ENCODE measurements at places on chromosomes 12 and 14.
A peak's percentile ranks its signal among the peaks of the same experiment; 100 is the strongest.

GRCh38 chr12:126147321-126147720 lies 1082.1 kb downstream of the AACS start:
- DNase-seq, result no peak

DNA sequence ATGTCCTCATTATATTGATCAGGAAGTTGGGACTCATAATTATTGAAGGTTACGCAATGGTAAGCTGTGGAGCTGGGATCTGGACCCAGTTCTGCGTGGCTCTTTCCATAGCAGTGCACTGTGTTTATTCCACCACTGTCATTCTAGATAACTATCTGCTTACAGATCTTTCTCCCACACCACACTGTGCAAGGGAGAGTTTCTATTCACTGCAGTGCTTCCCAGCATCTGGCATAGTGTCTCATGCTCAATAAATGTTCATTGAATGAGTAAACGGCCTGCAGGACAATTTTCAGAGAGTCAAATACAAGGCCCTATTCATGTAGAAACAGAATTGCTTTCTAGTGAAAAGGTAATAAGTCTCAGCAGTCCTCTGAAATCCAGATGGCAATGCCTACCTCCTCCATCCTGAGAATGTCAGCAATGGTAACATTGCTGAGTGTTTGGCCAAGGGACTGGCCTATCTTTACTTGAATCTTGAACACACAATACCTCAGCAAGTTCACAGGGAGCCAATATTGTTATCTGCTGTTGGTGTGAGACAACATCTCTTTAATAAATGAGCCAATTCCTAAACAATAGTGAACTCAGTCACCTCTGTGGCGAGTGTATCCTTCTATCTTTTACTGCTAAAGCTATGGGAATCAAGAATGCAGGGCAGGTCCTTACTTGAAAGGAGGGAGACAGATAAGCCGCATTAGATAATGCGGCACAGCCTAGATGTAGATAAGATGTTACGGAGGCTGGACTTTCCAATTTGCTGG lies 332.4 kb upstream of the PRICKLE1 start:
- DNase-seq, result peak; percentile 77

- no peak for DNase-seq
Observed at GRCh38 chr14:99725774-99726537, 41.9 kb downstream of the CYP46A1 start.

DNA sequence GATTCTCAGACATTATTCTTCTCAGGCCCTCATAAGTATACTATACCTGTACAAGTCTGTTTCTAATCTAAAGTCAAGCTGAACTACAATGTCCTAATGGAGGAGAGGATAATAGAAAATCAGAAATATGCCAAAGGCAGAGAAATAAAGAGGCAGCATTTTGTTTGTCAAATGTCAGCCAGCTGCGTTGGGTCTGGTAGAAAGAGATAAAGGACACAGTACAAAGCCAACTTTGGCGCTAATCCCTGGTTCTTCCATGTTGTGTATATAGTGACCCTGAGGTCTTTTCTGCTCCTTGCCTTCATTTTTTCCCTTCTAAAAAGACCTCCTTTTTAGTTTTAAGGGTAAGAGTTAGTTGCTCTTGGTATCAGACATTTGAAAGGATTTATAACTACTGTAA lies 103.1 kb downstream of the PRICKLE1 start:
- no peak for DNase-seq

GRCh38 chr12:107236824-107237511 lies 143.6 kb upstream of the CRY1 start:
- peak; percentile 54 for DNase-seq

DNA sequence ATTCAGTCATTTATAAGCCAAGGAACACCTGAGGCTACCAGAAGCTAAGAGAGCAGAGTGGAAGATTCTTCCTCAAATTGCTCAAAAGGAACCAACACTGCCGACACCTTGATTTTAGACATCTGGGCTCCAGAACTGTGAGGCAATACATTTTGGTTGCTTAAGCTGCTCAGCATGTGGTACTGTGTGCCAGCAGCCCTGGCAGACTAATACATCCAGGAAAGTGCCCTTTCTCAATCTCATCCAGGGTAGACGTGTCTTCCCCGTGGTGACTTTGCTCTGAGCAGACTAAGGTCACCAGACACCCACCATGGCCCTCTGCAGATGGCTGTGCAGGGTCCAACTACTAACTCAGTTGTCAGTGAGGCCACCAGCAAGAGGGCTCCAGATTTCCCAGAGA lies 122.8 kb downstream of the VRK1 start:
- no peak for DNase-seq

DNA sequence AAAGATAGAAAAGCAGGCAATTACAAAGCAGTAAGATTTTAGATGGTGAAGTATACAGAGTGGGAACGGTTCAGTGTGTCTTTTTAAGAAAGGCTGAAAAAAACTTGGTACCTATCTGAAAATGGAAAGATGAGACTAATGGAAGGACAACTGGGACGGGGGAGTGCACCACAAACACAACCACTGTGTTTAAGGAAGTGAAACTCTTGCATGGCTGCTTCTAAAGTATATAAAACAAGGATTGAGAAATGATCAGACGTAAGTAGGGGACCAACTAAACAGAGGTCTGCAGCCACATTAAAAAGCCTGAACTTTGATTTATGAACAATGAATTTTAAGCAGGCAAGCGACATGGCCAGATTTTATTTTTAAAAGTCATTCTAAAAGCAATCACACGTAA lies 328.6 kb downstream of the MDGA2 start:
- DNase-seq, result no peak

DNA sequence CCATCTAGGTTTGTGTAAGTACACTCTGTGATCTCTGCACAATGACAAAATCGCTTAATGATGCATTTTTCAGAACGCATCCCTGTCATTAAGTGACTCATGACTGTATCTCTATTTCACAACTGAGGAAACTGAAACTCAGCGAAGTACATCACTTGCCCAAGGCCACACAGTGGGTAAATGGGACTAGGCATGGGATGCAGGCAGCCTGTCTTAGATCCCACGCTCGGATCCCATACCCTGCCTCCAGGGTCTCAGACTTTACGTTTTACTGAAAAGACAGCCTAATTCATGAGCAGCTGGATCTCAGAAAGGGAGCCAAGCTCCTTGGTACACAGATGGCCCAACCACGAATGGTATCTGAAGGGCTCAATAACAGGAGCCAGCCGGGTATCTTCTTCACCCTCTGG lies 2.4 kb upstream of the MLEC start:
- peak; percentile 26 for DNase-seq

DNA sequence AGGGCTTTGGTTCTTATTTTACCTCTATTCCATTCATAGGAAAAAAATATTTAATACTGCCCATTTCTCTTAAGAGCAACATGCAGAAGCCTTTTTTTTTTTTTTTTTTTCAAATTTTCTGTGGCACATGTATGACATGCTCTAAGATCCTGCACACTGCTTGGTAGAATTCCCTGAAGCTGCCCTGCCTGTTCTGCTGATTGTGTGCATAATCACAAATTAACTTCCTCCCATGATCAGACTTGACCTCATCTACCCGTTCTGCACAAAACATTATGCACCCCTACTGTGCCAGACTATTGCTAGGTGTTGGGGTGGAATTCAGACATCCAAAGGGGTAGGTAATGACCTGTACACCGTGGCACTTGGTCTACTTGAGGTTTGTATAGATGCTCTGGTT lies 22.2 kb downstream of the SUDS3 start:
- DNase-seq, result no peak

GRCh38 chr12:114293571-114294302 lies 112.2 kb downstream of the TBX5 start:
- no peak for DNase-seq

- DNase-seq, result peak; percentile 41
Observed at GRCh38 chr12:100128512-100128908, 14.2 kb downstream of the BLTP3B start.

GRCh38 chr12:3055026-3055703 lies 22.0 kb upstream of the TSPAN9 start:
- no peak for DNase-seq

DNA sequence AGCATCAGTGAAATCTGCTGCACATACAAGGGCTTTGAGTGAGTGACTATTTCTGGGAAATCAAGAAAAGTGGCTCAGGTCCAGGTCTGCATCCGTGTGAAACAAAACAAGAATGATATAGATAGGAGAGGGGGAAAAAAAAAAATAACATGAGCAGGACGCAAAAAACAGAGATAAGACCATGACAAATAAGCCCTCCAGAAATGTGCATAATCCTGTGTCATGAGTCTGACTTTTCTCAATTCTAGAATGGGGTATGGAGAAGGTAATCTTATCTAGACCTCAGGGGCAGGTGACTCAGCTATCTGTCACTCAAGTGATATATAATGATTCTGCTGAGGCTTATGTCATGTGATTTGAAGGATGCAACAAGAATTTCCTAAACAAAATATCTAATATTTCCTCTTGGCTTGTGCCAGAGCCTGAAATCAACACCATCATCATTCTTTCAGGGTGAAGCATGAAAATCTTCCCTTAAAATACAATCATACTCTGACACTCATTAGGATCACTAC lies 250.0 kb downstream of the PHLDA1 start:
- peak; percentile 81 for DNase-seq

DNA sequence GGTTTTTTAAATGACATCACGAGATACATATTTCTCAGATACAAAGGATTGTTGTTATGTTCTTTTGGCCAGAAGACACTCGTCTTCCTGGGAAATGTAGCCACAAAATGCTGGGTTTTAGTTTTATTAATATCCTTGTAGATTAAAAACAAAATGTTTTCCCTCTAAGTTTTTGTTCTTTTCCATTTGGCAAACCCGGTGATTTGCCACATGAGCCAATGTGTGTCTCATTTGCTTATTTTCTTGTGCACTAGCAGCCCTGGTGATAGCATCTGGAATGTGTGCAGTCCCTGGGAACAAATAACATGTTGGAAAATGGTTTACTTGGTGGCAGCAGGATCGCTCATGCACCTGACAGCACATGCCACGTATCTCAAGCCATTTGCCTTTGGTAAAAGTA lies 61.0 kb downstream of the HMGA2 start:
- peak; percentile 35 for DNase-seq

GRCh38 chr12:6198985-6199530 lies 1.1 kb upstream of the CD9 start:
- DNase-seq, result no peak

DNA sequence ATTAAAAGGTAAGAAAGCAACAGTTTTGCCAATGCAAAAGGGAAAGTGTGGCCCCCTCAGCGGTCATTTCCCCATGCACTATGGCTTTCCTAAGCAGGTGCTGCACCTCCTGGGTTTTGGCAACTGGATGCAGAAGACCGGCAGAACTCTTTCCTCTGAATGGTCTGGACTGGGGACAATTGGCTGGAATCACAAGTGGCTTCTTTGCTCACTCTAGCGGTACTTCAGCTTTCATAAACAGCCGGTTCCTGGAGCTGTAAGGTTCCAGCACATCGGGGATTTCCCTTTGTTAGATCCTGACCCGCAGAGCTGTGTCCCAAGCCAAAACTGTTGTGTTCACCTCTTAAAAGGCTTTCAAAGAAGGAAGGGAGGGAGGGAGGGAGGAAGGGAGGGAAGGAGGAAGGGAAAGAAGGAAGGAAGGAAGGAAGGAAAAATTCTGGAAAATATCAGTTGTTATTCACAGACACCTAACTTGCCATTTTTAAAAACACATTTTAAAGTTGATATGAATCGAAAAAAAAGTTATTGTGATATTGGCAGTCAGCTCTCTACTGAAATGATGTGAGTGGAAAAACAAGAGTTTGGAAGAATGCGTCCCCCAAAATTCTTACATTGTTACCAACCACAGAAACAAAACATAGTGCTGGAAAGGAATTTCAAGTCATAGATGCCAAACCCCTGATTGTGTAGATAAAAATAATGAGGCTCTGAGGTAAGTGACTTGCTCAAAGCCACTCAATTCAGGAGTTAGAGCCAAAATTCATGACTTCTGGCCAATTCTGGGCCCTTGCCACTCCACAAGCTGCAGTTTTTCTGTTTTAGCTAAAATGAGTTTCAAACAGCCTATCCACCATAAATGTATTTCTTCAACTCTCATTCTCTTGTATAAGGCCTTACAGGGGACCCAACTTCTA lies 220.6 kb upstream of the HMGA2 start:
- peak; percentile 94 for DNase-seq

GRCh38 chr12:64010069-64010686 lies 165.7 kb downstream of the SRGAP1 start:
- peak; percentile 95 for DNase-seq

DNA sequence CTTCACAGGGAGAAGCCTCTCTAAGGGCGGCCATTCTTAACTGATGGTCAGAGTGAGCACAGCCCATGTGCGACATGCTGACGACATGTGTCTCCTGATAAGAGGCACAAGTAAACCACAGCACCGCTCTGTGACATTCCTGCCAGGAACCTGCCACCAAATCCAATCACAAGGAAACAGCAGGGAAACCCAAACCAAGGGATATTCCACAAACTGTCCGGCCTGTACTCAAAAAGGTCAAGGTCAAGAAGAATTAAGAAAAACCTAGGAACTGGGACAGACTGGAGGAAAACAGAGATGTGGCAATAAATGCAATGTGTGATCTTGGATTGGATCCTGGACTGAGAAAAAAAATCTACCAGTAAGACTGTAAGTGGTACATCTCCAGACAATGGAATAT lies 91.9 kb downstream of the SYNE3 start:
- DNase-seq, result peak; percentile 23

DNA sequence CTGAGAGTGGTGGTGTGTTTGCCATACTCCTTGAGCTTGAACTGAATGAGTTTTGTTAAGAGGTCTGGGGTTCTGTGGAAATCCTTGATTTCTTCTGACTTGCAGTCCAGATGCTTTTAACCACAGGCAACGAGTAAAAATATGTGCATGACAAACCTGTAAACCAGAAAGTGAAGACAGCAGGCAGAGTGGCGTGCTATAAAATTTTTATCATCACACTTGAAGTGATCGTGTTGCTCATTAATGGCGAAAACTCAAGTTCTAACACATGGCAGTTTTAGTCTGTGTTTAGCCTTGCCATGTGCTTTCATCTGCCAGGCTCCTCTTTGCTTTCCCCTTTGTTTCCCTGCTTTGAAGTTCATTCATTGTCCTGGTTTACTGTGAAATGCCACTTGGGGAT lies 28.0 kb downstream of the TXNRD1 start:
- DNase-seq, result no peak

GRCh38 chr14:71408362-71409030 lies 501.2 kb downstream of the PCNX1 start:
- peak; percentile 31 for DNase-seq

DNA sequence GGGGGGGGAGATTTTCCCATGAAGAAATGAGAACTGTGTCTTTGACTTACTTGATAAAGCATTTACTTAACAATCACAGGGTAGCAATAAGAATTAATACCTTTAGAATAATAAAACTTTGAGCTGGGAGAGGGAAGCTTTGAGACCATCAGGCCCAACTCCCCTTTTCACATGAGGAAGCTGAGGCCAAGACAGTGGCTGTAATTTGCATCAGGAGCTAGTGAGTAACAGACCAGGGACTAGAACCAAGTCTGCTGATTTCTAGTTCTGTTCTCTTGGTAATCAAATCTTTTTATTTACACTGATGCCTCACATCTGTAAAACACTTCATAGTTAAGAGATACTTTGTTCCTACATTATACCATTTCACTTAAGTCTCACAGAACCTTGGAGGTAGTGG lies 28.7 kb downstream of the TTC8 start:
- DNase-seq, result no peak

DNA sequence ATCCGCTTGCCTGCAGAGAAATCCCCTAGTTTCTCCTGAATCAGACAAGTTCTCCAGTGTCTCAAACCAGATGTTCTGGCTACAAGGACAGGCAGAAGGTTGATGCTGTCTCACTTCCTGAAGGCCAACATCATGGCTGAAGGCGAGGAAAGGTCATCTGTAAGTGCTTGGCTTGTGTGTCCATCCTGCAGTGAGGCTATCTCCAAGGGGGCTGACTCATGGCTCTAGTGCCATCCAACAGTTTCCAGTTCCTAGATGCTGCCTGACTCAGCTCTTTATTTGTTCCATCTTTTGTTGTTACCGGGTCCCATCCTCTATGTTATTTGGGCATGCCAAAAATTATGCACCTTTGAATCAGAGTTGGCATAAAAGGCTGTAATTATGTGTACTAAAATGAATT lies 232.1 kb upstream of the TBX3 start:
- peak; percentile 91 for DNase-seq

Data from IMR-90 (cell line).